GM12891 (cell line): ENCODE measurements at places on chromosomes 3 and 15.

GRCh38 chr3:54691289-54691771, 236.5 kb downstream of the LRTM1 start:
- no peak for DNase-seq

GRCh38 chr15:69535101-69535638, 82.6 kb downstream of the RPLP1 start:
- DNase-seq, result no peak

GRCh38 chr3:156230278-156230900, 110.0 kb downstream of the KCNAB1 start:
- no peak for DNase-seq

DNA sequence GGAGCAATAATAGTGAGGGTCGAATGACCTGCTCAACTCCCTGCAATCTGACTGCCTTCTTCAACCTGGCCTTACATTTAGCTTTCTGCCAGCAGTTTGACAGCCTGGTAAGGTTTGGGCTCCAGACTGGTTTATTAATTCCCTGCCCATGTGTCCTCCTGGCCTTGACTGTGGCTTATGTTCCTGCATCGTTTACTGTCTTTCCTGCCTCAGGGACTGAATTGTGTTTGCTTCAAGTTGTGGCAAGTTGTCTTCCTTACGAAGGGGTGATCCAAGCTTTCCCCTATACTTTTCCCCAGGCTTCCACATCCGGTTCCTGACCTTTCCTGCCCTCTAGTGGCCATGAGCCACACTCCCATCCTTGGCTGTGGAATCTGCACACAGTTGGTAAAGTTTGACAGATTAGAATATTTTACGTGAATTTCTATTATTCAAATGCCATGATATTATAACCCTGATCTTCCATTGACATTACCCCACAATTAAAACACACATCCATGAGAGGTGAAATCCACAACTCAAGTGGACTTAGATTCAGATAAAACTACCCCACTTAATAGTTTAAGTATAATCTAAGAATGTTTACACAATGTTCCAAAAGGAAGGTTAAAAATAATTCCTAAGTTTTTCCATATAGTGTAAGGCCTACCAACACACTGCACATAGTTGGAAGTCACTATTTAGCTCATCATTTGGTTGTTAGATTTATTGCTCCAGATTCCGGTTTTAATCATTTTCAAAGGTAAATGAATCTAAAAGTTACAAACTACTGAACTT, 95.7 kb downstream of the NEDD4 start:
- DNase-seq, result no peak

DNA sequence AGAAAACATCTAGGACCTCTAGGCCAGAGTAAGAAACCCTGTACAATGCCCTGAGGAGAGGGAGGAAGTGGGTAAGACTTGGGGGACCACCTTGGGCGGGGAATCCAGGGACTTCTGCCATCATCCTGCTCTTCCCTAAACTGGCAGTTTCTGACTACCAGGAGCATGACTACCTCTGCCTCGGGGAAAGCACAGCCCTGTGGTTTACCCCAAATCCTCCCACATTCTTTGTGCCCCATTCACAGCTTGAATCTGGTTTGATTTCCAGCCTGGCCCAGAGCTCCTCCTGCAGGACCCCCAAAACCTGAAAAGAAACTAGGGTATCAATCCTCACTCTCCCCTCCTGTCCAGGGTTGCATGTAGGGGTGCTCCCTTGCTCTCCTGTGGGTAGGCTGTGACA, 4.7 kb downstream of the C3orf18 start:
- no peak for DNase-seq

DNA sequence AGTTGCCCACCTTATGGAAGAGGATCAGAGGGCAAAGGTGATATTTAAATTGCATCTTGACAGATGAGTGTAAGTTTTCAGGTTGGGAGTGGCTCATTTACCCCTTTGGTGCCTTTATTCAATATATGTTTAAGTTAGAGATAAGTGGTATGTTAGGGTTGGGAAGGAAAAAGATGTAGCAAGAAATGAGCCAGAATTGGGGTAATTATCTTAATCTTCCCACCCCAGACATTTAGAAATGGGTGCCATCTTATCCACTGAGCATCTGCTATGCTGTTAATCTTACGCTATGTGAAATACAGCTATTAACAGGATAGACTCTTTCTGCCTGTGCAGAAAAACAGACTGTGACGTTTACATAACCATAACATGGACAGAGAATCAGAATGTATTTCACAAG, 6.3 kb downstream of the CMTM7 start:
- DNase-seq, result no peak
